ENCODE measurements at places on chromosomes 1 and 21.

- peak overlapping the region; percentile 78 for H3K4me3 ChIP-seq
- H3K36me3 ChIP-seq = no peaks in the 10 kb centered on the region
- H3K27me3 ChIP-seq = no peaks in the 10 kb centered on the region
- no peak overlapping the region for H3K27ac ChIP-seq
- peaks cover 15% of the 10 kb centered on the region for H3K4me1 ChIP-seq
- no peak for DNase-seq
These were observed 111.8 kb downstream of the OSBPL9 start for GRCh38 chr1:51728611-51729155.

GRCh38 chr1:75908717-75909152 lies 23.5 kb downstream of the ASB17 start:
- no peak overlapping the region for H3K27ac ChIP-seq
- no peak for DNase-seq
- no peaks in the 10 kb centered on the region for H3K4me1 ChIP-seq
- no peaks in the 10 kb centered on the region for H3K36me3 ChIP-seq

DNA sequence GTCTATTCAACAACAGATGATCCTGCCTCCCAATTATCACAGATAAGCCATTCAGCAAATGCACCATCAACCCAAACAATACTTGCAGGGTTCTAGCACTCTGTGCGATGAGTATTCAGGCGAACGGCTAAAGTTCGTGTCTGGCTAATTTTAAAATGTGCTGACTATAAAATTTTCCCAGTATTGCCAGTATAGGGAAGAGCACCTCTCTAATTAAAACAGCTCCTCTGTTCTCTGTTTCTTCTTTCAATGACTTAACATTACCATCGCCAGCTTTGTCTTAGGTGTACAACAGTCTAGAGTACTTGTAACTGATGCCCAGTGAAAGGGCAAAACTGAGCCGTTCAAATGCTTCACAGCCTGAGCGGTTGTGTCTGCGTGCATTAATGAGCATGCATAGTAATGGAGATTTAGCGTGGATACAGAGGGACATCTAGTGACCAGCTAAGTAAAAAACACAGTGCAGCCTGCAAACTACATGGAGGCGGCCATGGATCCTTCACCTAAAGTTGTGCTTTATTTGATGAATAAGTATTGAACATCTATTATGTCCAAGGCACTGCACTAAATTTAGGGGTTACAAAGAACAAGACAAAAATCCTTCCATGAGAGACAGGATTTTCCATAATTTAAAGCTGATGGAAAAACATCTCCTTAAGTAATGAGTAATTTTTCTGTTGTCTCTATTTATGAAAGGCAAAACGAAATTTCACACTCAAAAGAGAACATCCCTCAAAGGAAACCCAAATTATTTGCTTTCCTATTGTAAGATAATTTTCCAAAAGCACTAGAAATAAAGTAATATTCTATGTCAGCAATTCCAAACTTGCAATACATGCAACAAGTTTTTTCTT lies 120.0 kb downstream of the SETD4 start:
- H3K4me1 ChIP-seq = no peaks in the 10 kb centered on the region
- H3K27ac ChIP-seq = no peak overlapping the region
- H3K36me3 ChIP-seq = no peaks in the 10 kb centered on the region
- no peak for DNase-seq

DNA sequence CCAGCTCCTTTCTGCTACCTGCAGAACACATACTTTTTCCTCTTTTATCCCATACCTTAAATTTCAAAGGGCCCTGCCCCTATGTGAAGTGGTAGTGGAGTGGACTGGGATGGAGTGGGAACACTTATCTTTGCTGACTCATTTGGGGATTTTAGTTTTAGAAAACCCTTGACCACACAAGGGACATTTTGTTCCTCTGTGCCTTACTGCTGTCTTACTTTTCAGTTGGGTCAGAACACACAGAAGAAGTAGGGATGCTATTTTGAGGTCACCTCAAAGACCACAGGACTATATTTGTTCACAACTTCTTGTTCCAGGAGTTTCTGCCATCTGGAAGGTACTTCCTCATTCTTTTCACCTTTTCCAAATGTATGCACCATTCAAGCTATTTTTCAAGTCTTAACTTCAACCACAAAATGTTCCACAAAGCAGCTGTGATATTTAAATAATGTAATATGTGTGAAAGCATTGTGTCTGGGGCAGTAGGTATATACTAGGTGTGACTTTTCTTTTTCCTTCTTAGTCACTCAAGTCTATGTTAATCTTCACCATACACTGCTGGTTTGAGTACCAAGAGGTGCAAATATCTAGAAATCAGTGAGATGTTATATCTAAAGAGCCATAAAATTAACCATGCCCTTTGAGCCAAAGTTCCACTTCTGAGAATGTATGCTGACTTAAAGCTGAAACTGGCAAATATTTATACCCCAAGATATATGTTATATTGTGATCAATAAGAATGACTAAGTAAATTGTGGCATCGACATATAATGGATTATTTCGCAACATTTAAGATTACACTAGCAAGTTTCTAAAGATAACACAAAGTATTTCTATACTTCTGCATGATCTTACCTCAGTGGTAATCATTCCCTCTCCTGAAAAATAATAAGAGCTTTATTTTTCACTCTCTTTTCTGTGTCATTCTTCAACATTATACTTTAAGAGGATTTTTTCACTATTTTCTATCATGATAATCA lies 308.5 kb downstream of the MRPL39 start:
- H3K4me3 ChIP-seq = no peak overlapping the region
- H3K4me1 ChIP-seq = no peaks in the 10 kb centered on the region
- H3K36me3 ChIP-seq = no peaks in the 10 kb centered on the region

DNA sequence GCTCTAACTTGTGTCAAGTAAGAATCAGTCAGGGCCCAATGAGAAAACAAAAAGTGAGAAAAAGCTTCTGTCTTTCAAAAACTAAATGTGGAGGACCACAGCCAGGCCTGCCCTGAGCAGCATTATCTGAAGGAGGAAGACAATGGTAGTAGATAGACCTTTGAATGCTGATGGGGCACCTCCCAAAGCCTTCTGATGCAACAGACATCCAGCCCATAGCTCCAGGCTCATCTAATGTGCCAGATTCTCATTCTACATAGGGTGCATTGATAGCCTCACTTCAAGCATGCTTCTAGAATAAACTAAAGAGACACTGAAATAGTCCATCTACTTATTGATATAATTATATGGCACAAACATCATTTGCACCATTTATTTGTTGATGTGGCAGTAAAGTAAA lies 351.6 kb downstream of the HHIPL2 start:
- H3K4me1 ChIP-seq = no peaks in the 10 kb centered on the region
- no peak overlapping the region for H3K27ac ChIP-seq
- no peaks in the 10 kb centered on the region for H3K36me3 ChIP-seq
- no peak for DNase-seq
- H3K27me3 ChIP-seq = no peaks in the 10 kb centered on the region

GRCh38 chr1:154614247-154614646 lies 6.3 kb upstream of the ADAR start:
- H3K4me1 ChIP-seq = peaks cover 17% of the 10 kb centered on the region
- no peak for DNase-seq
- no peaks in the 10 kb centered on the region for H3K36me3 ChIP-seq
- no peak overlapping the region for H3K4me3 ChIP-seq
- H3K27me3 ChIP-seq = no peaks in the 10 kb centered on the region
- H3K27ac ChIP-seq = no peak overlapping the region

DNA sequence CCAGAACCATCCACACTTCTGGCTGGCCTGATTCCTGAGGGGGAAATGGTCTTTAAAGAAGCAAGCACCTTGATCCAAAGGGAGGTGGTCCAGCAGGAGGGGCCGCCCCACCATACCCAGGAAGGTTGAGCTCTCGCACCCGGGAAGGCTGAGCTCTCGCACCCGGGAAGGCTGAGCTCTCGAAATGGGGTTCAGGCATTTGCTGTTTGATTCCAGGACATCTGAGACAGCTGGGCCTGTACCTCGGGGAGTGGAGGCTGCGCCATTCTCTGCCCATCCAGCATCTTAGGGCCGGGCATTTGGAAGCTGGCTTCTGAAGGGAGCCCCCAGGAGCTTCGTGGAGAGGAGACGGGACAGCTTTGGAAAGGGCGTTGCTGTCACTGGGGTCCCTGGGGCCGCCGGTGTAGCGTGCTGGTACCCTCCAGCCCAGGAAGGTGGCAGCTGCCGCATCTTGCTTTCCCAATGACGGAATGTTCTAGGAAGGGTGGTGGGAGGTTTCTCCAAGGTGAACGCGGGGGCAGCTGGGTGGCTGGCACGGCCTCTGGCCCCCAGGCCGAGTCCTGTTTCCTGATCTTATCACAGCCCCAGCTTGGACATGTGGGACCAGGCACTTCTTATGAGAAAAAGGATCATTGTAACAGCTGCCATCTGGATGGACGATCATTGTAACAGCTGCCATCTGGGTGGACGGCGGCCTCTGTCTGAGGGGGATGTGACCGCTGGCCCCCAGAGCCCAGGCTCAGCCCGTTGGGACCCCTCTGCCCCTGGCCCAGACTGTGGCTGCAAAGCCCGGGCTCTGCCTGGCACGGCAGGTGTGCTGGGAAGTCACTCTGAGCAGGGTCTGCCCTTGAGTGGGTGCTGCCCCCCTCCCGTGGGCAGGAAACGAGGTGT lies 61.6 kb downstream of the COL18A1 start:
- no peaks in the 10 kb centered on the region for H3K27me3 ChIP-seq
- no peaks in the 10 kb centered on the region for H3K36me3 ChIP-seq
- H3K4me3 ChIP-seq = no peak overlapping the region
- peaks cover 5% of the 10 kb centered on the region for H3K4me1 ChIP-seq
- no peak overlapping the region for H3K27ac ChIP-seq
- DNase-seq = no peak

DNA sequence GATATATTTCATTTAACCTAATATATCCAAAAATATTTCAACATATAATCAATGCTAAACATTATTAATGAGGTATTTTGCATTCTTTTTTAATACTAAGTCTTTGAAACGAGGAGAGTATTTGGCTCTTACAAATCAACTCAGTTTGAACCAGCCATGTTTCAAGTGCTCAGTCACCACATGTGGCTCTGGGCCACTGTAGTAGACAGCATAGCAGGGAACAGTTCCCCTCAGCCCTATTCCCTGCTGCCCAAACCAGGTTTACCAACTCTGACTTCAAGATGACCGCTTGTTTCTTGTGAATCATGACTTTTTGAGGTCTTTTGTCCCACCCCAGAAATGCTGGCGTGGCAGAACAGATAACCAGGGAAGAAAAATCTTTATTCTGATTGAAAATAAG lies 5.7 kb downstream of the ZNF672 start:
- peaks cover 55% of the 10 kb centered on the region for H3K36me3 ChIP-seq
- H3K4me3 ChIP-seq = no peak overlapping the region
- H3K27ac ChIP-seq = no peak overlapping the region
- no peak for DNase-seq
- H3K27me3 ChIP-seq = no peaks in the 10 kb centered on the region
- peaks cover 21% of the 10 kb centered on the region for H3K4me1 ChIP-seq

DNA sequence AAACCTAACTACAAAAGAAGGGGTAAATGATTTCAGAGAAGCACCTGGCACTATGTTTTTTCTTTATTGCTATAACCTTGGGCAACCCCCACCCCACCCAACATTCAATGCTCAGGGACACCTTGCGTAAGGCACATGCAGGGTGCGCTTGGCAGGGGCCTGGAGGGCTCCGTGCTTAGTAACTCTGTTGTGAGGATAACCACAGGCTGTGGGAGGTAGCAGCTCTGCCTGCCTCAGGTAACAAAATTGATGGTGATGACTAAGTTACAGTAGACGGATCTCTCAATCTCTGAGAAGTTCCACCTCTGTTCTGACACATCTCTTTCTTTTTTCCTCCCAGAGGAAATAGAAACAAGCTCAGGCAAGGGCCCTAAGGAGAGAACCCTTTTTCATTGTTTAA lies 8.7 kb upstream of the CCN1 start:
- H3K27me3 ChIP-seq = peaks cover 24% of the 10 kb centered on the region
- no peak overlapping the region for H3K4me3 ChIP-seq
- no peaks in the 10 kb centered on the region for H3K36me3 ChIP-seq
- peaks cover 5% of the 10 kb centered on the region for H3K4me1 ChIP-seq
- no peak overlapping the region for H3K27ac ChIP-seq
- DNase-seq = no peak

- H3K4me3 ChIP-seq = no peak overlapping the region
- DNase-seq = no peak
- no peak overlapping the region for H3K27ac ChIP-seq
- H3K4me1 ChIP-seq = no peaks in the 10 kb centered on the region
- H3K36me3 ChIP-seq = no peaks in the 10 kb centered on the region
These were observed 119.2 kb downstream of the ZNF644 start for GRCh38 chr1:90902672-90903071.

- H3K4me1 ChIP-seq = no peaks in the 10 kb centered on the region
- no peaks in the 10 kb centered on the region for H3K36me3 ChIP-seq
- no peaks in the 10 kb centered on the region for H3K27me3 ChIP-seq
- no peak for DNase-seq
- H3K4me3 ChIP-seq = no peak overlapping the region
- no peak overlapping the region for H3K27ac ChIP-seq
These were observed 1496.4 kb downstream of the MRPL39 start for GRCh38 chr21:24110846-24111245.

- H3K4me1 ChIP-seq = peaks cover 55% of the 10 kb centered on the region
- H3K27ac ChIP-seq = no peak overlapping the region
- peaks cover 2% of the 10 kb centered on the region for H3K27me3 ChIP-seq
These were observed 70.6 kb downstream of the SKI start for GRCh38 chr1:2298685-2299084.

DNA sequence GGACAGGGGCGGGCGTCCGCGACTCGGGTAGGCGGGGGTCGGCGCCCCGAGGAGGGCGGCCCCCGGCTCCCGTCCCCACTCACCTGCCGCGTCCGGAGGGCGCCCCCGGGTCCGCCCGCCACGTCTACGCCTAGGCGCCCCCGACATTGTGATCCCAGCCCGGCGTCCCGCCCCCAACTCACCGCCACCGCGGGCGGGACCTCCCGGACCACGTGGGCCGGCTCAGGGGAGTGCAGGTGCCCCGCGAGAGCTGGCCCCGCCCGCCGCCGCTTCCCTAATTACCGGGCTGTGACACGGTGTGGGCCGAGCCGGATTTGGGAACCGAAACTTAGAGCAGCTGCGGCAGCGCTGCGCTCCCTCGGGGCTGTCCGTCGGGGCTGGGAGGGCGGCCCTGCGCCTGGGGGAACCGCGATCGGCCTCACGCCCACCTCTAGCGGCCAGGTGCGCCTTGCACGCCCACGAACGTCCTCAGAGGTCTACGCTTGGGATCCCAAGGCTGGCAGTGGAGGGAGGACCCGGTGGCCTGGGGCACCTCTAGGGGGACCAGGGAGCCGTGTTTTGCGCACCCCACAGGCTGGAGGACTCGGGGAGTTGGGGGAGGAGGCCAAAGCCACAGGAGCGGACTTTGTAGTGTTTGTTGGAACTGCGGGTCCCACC lies 521 bp upstream of the NADK start:
- H3K4me3 ChIP-seq = peak overlapping the region; percentile 80
- DNase-seq = peak; percentile 59
- H3K27me3 ChIP-seq = no peaks in the 10 kb centered on the region
- H3K4me1 ChIP-seq = peaks cover 73% of the 10 kb centered on the region
- H3K36me3 ChIP-seq = no peaks in the 10 kb centered on the region
- H3K27ac ChIP-seq = peak overlapping the region; percentile 84

DNA sequence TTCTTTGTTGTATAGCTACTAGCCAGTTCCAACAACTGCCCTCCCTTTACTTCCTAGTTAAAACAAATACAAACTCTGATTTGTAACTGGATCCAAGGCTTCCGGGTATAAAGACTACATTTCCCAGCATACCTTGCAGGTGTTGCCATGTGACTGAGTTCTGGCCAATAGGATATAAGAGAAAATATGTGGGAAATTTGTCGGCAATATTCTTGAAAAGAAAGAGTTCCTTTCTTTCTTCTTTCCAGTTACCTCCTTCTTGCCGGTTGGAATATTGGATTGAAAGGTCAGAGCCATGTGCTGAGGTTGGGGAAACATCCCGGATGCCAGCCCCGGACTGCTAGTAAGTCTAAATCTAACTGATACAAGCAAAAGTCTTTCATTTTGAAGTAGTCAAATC lies 23.0 kb upstream of the ZBTB40 start:
- peak overlapping the region; percentile 40 for H3K4me3 ChIP-seq
- no peaks in the 10 kb centered on the region for H3K4me1 ChIP-seq
- no peak overlapping the region for H3K27ac ChIP-seq
- H3K36me3 ChIP-seq = no peaks in the 10 kb centered on the region
- H3K27me3 ChIP-seq = no peaks in the 10 kb centered on the region
